ENCODE measurements at places on chromosomes 13 and 19.
A peak's percentile ranks its signal among the peaks of the same experiment; 100 is the strongest.

DNA sequence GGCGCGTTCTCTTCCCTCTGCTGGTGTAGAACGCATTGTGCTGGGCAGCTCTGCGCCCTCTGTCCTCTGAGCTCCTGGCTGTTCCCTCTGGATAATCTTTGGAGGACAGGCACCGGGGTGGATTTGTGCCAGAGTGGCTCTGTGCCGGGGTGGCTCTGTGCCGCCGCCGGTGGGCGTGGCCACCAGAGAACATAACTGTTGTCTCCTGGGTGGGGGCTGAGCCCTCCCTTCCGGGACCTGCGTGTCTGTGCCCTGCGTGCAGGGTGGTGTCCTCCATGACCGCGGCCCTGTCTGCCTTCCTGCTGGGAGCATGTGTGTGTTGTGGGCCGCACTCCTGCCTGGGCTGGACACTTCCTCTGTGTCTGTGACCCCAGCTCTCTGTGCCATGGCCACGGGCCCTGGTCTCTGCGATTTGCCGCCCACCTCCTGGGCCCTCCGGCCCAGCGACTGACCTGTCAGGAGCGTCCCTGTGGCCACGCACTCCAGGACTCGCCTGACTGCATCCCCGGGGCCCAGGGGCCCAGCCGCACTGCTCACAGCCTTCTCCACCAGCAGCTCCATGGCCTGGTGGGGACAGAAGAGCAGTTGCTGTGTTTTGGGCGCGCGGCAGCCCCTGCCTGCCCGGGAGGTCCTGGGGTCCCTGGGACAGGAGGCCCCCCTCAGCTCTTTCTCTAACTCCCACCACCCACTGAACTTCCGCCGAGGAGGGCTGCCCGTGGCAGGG is 22.4 kb upstream of the MATK start:
- DNase-seq = no peak

GRCh38 chr13:42474954-42475353 is 99.0 kb upstream of the TNFSF11 start:
- DNase-seq = no peak

DNA sequence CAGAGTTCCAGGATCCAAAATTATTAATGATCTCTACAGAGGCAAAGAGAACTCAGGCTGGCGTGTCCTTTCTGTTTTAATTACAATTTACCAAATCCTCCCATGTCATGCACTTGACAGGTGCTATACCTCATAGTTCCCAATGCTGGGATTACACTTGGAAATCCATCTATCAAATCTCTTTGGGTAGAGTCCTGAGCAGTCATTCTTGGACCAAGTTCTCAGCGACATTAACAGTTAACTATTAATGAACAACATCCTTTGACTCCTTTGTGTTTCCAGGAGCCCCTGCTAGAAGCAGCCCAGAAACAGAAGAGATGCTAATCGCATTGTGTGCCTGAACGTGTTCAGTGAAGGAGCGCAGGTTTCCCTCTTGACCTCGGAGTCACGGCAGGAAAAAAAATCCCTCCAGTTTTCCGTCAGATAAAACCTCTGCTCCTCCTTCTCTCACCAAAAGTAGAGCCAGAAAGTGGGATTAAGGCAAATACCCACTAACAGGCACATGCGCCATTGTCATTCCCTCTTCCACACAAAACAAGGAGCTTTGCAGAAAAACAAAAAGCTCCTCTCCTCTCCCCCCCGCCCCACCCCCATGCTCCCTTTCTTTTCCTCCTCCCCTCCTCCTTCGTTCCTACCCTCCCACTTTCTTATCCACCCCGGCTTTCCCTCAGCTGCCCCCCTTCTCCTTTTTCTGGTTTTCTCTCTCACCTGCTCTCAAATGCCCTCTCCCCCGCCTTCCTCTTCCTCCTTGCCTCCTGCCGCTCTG is 224.7 kb downstream of the ZIC5 start:
- no peak for DNase-seq

DNA sequence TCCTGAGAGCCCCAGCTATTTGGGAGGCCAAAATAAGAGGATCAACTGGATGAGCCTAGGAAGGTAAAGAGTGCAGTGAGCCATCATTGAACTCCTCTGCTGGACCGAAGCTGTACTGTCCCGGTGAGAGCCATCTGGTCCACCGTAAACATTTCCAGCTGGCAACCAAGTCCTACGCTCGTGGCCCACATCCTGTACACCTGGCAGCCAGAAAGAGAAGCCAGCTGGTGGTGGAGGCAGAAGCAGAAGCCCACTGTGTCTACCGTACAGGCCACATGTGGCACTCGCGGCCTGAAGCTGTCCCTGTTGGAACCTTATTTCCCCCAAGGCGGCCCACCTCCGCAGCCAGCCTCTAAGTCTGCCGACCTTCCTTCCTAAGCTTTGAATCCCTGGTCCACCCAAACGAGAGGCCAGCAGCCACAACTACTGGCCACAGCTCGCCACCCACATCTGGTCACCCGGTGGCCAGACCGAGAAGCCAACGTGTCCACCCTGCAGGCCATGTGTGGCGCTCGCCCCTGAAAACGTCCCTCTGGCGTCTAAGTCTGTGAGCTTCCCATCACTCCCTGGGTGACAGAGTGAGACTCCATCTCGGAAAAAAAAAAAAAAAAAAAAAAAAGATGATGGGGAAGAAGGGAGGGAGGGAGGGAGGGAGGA is 14.2 kb upstream of the ZNF91 start:
- DNase-seq = no peak

DNA sequence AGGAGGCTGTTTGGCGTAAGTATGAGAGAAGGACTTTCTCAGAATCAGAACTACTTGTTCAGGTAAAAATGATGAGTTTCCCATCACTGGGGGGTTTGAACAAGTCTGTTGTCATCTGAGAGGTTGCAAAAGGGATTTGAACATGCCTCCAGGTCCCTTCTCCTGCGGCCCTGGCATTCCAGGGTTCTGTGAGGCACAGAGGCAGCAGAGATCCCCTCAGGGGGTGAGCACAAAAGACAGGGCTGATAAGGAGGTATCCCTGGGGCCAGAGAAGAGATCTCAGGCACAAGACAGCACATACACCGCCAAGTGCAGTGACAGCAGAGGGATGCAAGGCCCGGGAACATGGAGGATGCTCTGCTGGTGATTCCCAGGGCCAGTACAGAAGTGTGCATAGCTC is 275.8 kb upstream of the TSHZ3 start:
- no peak for DNase-seq

DNA sequence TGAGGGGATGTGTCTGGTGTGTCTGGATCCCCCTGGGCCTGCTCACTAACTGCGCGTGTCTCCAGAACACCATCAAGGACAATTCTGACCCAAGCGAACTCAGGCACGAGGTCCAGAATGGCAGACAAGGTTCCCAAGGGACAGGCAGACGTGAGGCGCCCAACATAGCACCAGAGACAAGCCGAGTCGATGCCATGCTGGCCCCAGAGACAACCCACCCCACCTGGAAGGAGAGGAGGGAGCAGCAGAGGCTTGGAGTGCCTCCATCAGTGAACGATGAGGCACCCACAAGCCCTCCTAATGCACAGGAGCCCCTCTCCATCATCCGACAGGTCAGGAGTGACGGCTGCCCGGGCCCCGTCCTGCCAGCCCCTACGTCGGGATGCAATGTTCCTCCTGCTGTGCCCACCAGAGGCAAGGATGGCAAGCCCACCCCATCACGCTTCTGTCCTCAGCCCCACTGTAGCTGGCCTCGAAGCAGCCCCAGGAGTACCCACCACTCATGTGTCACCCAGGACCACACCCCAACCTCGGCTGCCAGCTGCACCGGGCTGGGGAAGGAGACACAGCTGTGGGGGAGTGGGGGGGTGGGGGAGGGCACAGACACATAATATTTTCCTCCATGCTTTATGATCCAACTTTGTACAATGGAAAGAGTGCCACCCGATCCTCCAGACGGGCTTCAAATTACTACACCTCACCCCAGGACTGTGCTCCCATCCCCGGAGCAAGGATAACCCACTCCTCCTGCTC is 11.8 kb downstream of the AP3D1 start:
- DNase-seq = no peak

DNA sequence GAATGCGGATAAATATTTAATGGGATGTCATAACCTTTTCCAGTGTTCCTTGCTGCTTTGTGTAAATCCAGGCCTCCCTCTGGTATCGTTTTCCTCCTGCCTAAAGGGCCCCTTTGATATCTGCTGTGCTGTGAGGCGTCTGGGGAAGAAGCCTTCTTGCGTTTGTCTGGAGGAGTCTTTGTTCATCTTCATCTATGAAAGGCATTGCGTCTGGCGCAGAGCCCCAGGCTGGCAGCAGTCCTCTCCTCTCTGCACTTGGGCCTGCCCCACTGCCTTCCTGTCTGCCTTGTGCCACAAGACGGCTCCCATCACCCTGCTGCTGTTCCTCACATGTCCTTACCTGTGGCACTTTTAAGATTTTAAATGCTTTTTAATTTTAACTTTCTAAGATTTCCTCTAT is 9.8 kb downstream of the PROZ start:
- DNase-seq = no peak

- no peak for DNase-seq
Observed at GRCh38 chr13:110628477-110628793, 13.1 kb downstream of the NAXD start.

DNA sequence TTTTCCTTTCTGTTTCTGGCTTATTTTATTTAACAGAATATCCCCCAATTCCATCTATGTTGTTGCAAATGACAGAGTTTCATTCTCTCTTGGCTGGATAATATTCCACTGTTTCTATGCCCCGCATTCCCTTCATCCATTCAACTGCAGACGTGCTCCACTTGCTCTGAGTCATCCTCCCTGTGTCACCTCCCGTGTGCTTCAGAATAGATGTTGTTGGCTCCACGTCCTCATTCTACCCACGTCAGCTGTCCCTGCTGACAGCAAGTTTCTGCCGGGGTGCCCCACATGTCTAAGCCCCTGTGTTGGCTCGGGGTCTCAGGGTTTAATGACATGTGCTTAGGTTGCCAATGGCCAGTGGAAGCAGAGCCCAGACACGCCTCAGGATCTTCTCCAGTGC is 1041.0 kb downstream of the UQCRFS1 start:
- DNase-seq = no peak

DNA sequence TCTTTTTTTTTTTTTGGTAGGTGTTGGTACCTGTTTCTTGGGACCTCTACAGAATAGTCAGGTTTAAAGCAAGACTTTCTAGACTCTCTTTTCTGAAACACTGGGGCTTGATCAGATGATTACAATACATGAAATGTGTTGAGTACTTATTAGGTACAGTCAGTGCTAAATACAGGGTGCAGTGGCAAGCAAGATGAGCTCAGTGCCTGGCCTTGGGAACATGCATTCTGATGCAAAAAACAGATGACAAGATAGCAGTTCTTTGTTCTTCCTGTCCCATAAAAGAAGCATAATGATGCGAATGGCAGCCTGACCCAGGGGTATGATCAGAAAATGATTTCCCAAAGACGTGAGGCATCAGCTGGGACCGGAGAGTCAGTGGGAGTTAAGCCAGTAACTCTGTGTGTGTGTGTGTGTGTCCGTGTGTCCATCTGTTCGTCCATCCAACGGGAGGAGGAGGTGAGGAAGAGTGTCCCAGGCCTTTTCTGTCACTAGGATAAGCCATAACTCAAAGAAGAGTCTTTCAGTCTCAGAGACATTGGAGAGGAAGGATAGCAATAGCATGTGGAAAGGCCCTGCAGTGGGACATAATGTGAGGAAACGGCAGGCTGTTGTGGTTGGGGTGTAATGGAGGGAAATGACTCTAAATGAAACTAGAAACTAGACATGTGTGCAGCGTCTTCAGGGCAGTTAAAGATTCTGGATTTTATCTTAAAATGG is 32.2 kb downstream of the SLAIN1 start:
- DNase-seq = peak; percentile 4

GRCh38 chr19:41877916-41878905 is 1.1 kb downstream of the CD79A start:
- DNase-seq = no peak

- no peak for DNase-seq
Observed at GRCh38 chr13:71830736-71831135, 36.3 kb downstream of the DACH1 start.

DNA sequence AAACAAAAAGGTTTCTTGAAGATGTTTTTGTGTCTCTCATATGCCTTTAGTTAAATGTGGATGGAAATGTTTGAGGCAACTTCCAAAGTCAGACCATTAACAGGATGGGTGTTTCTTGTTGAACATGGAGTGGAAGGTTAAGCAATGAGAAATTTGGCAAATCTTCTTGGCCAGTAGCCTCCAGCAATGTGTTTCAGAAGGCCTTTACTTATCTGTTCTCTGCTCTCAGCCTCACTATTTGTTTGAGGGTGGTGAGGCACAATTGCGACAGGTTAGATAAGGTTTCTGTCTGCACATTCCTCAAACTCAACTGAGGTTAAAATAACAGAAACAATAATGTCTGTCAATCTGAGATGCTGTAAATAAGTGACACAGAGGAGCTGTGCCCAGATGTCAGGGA is 1019.0 kb downstream of the DIAPH3 start:
- no peak for DNase-seq

DNA sequence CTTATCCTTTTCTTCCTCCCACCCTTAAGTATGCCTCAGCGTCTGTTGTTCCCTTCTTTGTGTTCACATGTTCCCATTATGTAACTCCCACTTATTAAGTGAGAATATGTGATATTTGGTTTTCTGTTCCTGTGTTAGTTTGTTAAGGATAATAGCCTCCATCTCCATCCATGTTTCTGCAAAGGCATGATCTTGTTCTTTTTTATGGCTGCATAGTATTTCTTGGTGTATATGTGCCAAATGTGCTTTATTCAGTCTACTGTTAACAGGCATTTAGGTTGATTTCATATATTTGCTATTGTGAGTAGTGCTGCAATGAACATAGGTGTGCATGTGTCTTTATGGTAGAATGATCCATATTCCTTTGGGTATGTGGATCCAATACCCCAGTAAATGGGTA is 3.2 kb upstream of the ZNF441 start:
- no peak for DNase-seq

DNA sequence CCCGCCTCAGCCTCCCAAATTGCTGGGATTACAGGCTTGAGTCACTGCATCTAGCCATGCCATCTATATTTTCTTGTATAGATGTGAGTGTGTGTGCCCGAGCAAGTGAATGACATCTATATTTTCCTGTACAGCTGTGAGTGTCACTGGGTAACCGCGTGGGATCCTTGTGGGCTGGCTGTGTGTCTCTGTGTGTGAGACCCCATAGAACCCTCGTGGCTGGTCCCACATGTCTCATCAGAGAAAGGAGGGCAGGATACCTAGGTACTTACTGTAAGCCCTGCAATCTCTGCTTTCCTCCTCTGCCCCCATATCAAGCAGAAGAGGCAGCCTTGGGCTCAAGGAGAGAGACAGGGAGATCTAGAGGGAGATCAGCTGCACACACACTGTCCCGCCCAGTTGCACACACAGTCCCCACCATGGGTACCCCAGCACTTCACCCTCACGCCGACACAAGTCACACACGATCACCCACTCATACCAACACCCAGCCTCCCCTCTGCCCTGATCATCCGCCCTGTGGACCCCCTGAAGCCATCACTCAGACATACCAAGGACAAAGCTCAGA is 655 bp downstream of the DENND1C start:
- DNase-seq = peak; percentile 22

DNA sequence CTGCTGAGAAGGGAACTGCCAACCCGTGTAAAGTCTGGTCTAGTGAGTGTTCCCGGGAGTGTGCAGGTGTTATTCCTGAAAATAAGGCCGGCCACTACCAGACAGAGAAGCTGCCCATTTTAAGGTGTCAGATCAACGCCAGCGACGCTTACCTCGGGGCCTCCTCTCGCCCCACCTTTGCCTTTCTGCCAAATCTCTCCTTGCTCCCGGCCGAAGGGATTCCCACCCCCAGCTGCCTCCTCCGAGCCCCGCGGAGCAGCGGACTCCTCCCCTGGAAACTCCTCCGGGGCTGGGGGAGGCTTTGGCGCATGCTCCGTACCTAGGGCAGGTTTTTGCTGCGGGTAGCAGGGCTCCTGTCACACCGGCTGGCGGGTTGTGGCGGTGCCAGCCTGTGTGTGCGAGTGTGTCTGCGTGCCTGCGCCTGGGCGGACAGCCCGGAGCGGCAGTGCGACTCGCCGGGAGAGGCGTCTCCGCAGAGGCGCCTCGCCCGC is at the start of gene HS6ST3:
HS6ST3 (plus strand) TSS at position 359 of the 491 bp plus-strand sequence.
- no peak for DNase-seq
